Jurkat, Clone E6-1 (cell line): ENCODE measurements at places on chromosomes 2 and 18.
A peak's percentile ranks its signal among the peaks of the same experiment; 100 is the strongest.

GRCh38 chr2:54317973-54318372, 61.9 kb upstream of the TSPYL6 start:
- no peak for DNase-seq

DNA sequence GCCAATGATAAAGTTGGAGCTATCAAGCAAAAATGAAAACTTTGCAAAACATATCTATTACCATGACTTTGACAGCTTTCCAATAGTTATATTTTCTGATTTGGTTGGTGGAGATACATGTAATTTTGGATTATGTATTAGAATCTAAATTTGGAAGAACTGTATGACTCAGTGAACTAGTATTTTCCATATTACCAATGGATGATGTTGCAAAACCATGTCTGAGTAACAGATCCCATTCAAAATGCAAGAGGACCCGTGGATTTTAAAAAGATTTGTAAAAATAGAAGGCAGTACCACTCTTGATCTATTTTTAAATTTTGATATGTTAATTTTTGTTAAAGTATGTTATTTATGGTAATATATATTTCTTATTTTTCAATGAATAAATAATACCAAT, 83.0 kb downstream of the TAF4B start:
- no peak for DNase-seq

- DNase-seq = no peak
These were observed 21.7 kb upstream of the BAZ2B start for GRCh38 chr2:159637988-159638501.

GRCh38 chr2:216413882-216414281, 1.6 kb downstream of the SMARCAL1 start:
- DNase-seq = no peak

GRCh38 chr18:45930963-45931362, 36.2 kb downstream of the EPG5 start:
- DNase-seq = peak; percentile 35

- no peak for DNase-seq
These were observed 355.6 kb upstream of the PIK3C3 start for GRCh38 chr18:41599466-41599865.

DNA sequence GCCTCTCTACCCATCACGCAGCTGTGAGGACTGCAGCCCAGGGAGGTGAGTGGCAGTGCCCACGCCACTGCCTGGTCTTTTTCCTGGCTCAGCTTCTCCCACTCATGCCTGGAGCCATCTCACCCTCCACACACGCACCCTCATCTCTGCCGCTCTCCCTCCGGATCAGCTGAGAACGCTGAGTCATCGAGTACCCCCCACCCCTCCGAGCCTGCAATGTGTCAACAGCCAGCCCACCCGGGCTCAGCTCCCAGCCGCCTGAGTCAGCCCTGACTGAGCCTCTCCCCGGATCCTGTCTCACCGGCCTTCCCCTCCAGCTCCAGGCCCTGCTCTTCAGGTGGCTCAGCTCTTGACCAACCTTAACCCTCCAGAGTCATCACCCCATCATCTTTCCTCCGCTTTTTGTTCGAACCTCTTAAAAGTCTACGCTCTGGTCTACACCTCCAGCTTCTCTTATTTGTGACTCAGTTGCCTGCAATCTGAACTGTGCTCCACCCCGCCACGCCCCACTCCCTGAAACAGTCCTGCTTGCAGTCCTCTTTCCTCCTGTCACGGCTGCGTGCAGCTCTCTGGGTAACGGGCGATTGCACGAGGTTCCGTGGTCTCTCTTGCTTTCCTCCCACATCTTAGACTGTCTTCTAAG, 94.4 kb upstream of the ASAP2 start:
- DNase-seq = no peak

- no peak for DNase-seq
These were observed 302.4 kb downstream of the SLC4A3 start for GRCh38 chr2:219929835-219930234.

GRCh38 chr18:46706968-46707367, 49.9 kb downstream of the ST8SIA5 start:
- no peak for DNase-seq

- DNase-seq = peak; percentile 46
These were observed 224.7 kb downstream of the ACKR3 start for GRCh38 chr2:236794176-236794957.

- DNase-seq = no peak
These were observed 6.0 kb downstream of the DIPK1C start for GRCh38 chr18:74451148-74451547.

GRCh38 chr2:36698993-36699392, 2.5 kb downstream of the VIT start:
- DNase-seq = no peak

- no peak for DNase-seq
These were observed 23.0 kb downstream of the ZFP36L2 start for GRCh38 chr2:43203373-43203772.

DNA sequence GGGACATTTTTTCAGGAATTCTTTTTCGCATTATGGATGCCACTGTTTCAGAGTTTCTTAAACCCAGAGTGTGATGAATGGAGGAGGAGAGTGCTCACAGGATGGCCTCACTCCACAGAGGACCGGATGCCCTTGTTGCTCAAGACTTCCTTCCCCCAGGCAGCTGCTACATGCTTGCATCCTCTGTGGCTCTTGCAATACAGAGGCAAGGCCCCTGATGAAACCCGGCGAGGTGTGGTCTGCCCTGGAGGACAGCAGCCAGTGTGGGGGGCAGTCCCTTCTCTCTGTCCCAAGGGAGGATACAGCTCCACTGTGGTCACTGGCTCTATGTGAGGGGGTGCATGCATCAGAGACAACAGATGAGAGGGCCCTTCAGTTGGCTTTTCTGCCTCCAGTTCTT, 109.6 kb downstream of the SH3RF3 start:
- peak; percentile 83 for DNase-seq

- DNase-seq = no peak
These were observed 332.3 kb upstream of the FIGN start for GRCh38 chr2:164068063-164068462.

- peak; percentile 59 for DNase-seq
These were observed 906 bp downstream of the IKZF2 start for GRCh38 chr2:213150315-213151097.

DNA sequence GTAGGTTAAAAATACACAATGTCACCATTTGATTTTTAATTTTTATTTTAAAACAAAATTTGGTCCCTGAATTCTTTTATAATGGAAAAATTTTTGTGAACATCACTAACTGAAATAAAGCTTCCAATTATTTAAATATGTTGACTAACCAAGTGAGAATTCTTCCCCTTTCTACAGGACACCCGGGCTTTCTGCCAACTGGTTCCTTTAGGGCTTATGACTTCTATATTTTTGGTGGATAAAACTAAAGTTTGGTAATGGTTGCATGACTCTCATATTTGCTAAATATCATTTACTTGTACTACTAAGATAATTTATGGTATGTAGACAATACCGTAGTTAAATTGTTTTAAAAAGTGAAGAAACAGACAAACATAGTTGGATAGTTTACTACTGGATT, 291.0 kb upstream of the DOK6 start:
- no peak for DNase-seq

DNA sequence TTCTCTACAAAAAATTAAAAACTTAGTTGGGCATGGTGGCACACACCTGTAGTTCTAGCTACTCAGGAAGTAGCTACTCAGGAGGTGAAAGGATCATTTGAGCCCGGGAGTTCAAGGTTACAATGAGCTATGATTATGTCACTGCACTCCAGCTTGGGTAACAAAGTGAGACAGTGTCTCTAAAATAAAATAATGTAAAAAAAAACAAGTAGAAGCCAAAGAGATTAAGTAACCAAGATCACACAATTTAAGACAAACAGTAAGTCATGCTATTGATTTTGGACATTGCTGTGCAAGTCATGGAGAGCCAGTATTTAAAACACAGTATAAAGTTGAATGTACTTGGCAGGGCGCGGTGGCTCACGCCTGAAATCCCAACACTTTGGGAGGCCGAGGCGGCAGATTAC, 20.5 kb downstream of the ITSN2 start:
- no peak for DNase-seq

- no peak for DNase-seq
These were observed 271.5 kb upstream of the MMADHC start for GRCh38 chr2:149858901-149859634.

DNA sequence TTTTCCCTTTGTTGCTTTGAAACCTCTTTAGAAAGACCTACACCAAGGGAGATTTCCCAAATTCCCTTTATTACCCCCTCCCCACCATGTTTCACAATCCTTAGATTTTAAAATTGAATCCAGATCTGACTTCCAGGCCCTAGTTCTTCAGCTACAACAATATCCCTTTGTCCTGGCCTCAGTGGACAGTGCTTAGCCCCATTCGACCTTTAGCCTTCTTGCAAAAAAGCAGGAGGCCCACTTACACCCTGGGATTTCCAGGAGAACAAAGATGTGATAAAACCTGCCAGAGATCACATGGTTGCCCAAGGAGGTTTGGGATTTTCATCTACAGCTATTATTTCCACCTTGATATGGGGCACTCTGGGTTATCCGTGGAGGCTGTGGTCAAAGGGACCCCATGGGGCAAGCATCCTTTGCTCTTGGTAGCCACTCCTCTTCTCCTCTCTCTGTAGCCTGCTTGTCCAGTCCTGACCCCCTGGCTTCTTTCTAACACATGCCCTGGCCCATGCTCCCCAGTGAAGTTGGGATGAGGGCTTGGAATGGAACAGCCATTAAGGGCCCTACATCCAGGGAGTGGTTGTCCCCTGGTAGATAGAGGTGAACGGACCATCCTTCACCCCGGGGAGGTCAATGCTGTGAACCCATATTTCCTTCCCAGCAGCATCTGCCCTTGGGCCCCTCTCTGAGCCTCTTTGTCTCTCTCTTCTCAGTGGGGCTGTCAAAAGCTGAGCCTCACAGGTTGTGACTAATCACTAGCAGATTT, 267.4 kb downstream of the DYSF start:
- no peak for DNase-seq

DNA sequence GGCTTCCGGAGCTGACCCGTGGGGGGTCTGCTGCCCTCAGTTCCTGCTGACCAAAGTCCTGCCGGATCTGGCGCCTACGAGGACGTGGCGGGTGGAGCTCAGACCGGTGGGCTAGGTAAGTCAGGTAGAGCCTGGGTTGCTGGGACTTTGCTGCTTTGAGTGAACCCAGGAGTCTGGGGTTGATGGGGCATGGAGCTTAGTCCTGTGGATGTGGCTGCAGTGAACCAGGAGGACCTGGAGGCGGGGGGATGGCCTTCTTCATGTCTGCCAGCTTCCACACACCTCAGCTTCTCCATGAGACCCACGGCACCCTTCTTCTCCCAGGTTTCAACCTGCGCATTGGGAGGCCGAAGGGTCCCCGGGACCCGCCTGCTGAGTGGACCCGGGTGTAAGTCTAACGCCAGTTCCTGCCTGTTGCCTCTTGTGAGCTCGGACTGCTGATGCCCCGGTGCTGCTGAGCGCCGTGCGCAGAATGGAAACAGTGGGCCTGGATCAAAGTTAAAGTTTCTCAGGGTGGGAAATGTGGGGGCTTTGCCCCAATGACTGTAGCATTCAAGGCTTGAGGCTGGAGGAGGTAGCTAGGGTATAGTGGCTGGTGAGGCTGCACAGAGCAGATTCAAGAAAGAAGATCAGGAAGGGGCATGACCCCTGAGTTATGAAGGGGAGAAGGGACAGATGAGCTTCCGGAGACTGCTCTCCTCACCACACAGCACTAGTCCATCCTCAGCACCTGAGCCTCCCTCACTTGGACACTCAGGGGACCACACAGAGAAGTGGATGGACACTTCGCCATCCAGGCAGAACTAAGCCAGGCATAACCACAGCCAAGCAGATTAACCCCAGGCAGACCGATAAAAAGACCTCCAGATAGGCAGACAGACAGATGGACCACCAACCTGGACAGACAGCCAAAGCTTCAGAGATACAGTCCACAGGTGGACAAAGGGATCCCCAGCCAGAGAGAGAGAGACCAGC, 17.3 kb downstream of the PTPN18 start:
- DNase-seq = no peak

- no peak for DNase-seq
These were observed 3.5 kb downstream of the TMEM200C start for GRCh38 chr18:5891854-5892215.

DNA sequence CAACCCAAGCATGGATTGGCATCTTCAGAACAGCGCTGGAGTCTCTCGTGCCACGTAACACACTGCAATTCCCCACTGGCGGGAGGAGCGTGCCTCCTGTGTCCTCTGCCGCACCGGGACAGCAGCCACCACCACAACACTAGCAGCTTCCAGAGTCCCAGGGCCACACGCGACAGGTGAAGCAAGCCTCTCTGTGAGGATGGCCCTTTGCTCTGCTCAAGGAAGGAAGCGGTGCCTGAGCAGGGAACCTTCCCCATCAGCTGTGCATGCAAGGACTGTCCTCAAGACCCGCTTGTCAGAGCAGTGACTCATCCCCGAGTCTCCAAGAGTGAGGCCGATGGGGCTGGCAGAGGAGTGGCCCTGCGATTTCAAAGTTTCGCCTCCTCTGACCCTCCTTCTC, 44.0 kb downstream of the TTC32 start:
- DNase-seq = no peak

GRCh38 chr2:109486711-109487535, 126.8 kb downstream of the SEPTIN10 start:
- no peak for DNase-seq

- DNase-seq = no peak
These were observed 399.8 kb downstream of the TXNL1 start for GRCh38 chr18:56238576-56238975.

GRCh38 chr2:70482401-70482800, 71.2 kb downstream of the TGFA start:
- no peak for DNase-seq

- DNase-seq = no peak
These were observed 2.6 kb downstream of the PMAIP1 start for GRCh38 chr18:59902131-59902992.

GRCh38 chr18:37274309-37275236, 291.0 kb downstream of the CELF4 start:
- DNase-seq = no peak

GRCh38 chr18:58495207-58495606, 133.7 kb downstream of the ALPK2 start:
- DNase-seq = no peak

GRCh38 chr2:240783819-240784621, 36.0 kb downstream of the KIF1A start:
- no peak for DNase-seq

- no peak for DNase-seq
These were observed 16.5 kb downstream of the STARD7 start for GRCh38 chr2:96191937-96192670.

DNA sequence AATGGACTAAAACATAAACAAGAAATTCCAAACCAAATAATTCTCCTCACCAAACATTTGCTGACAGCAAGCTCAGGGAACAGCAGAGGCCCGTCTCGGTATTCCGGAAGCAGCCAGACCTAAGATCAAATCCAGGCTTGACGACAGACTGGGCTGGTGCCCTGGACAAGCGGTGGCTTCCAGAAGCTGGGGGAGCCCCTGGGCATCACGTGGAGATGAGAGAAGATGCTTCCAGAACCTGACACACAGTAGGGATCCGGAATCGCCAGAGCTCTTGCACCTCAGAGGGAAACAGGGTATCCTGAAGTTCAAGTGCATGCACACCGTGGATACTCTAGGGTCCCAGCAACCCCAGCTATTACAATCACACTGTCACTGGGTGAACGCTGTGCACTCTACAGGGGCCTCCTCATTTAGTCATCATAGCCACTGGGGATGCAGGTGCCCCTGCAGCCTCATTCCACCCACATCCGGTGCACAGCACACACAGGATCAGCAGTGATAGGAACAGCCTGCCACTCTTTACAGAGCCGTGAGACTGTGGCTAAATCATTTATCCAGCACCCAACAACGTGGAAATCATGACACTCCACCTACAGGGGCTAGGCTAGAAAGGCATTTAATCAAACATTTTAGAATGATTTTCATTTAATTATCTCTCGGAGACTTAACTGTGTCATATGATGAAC, 102.6 kb downstream of the HDAC4 start:
- peak; percentile 97 for DNase-seq

GRCh38 chr18:72063001-72063400, 481.1 kb downstream of the CBLN2 start:
- DNase-seq = no peak
